ENCODE measurements at places on chromosomes 3 and 15.
A peak's percentile ranks its signal among the peaks of the same experiment; 100 is the strongest.

DNA sequence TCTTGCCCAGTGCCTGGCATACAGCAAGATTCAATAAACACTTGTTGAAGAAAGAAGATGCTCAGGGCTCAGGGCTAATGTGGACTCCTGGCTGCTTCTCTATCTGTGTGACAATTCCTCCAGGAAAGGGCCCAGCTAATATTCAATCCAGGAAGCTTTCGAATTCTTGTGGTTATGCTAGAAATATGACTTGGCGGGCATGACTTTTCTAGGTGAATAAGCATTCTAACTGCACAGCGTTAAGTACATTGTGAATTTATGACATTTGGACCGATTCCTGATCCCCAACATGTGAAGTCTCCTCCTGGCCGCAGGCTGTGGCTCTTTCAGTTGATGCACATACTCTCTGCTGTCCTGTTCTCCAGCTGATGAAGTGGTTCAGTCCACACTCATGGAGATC is 117.0 kb downstream of the IMPG2 start:
- no peak for DNase-seq

GRCh38 chr3:67357610-67358458 is 296.6 kb downstream of the SUCLG2 start:
- peak; percentile 11 for DNase-seq

DNA sequence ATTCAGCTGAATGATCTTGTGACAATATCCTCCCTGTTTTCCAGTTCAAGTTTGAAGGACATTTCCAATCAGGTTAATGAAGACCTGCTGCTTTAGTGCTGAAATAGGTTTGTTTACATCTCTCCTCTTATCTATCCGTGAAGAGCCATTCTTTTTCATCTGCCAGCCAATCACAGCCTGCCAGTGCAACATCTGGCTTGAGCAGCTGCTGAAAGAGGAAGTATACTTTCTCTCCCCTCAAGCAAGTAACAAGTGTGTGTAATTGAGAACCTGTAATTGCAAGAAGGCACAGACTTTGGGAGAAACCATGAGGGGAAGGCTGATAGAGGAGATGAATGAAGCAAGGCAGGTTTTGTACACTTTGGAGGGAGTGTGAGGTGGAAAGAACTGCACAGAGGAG is 404.3 kb downstream of the AGBL1 start:
- no peak for DNase-seq

DNA sequence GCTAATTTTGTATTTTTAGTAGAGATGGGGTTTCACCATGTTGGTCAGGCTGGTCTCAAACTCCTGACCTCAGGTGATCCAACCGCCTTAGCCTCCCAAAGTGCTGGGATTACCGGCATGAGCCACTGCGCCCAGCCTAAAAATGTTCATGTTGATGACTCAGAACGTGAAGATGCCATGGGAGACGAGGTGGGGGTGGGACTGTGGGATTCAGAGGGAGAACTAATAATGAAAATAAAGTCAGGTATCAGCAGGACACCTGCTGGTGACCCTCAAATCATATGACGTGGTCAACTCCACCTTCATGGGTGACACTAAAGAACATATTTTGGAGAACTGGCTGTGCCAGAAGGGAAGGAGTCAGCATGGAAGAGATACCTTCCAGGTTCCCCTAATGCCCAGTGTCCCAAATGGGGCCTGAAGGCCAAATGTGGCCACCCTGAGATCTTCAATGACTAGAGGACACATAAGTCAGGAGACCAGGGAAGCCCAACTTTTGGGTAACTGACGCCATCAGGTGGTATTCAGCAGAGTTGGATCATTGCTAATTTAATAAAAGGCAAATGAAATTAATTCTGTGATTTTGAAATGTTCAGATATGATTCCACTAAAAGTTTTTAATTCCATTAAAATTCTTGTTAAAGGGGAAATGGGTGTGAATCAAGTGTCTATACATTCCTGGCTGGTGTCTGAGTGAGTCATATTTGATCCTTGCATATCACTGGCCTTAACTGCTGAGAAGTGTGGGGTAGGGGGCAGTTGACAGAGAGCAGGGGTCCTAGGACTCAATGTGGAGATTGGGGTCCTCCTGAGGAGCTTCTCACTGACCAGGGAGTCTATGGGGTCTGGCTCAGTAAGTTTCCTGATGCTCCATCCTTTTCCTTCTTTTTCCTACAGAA is 88.6 kb upstream of the GSK3B start:
- peak; percentile 13 for DNase-seq

DNA sequence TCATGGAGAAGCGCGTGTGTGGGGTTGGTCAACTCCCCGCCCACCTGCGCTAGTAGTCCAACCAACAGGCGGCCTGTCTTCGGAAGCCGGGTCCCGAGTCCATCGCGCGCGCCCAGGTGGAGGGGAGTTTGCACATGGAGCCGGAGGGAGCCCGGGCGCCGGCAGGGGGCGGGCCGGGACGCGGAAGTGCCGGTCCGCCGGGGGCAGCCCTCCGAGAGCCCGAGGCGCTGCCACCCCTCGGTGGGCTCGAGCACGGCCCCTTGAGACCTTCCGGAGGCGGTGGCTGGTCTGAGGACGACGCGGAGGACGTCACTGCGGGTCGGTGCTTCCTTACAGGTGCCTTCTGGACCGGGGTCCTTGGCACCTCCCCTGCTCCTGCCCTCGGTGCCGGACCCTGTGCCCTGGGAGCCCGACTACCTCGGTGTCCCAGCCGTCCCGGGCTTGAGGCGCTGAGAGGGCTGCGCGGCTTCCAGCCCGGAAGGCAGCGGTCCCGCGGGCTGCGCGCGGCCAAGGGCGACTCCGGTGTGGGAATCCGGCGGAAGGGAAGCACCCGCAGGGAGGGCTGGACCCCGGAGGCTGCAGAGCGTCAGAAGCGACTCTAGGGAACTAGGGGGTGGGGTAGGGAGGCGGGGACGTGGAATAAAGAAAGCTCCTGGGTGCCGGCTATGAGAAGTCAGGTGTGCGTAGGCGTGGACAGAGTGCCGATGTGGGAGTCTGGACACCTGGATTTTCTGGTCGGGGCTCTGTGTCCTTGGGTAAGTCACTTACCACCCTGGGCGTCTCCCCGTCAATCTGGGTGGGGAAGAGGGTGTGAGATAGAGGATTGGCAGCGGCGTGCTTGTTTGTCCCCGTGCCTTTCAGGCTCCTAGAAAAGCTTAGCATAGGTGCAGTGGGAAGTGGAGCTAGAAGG is 212.3 kb downstream of the FGF12 start:
- peak; percentile 7 for DNase-seq

DNA sequence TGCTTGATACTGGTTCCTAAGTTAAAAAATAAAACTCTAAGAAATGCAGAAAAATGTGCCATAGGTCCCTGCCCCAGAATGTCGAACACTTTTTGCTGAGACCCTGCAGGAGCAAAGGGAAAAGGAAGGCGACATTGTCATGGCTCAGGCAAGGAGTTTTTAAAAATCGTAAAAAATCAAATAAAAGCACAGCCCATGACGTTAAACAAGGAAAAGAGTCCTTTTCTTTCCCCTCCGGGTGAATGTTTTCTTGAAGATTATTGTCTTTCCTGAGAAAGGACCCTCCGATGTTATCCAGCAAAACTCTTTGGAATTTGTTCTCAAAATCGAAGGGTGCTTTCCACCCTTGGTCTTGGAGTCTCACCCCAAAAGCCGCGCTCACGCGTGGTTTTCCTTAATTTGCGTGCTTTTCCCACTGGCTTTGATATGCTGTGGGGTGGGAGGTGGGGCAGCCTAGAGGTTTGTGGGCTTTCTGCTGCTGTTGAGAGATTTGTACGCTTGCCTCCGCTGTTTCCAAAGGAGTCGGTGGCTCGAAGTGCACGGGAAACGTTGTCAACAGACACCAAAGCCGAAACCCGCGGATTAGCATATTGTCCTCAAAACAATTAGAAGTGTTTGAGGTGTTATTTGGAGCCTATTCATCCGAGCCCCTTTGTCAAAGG is 2.9 kb downstream of the SOX14 start:
- DNase-seq: no peak

DNA sequence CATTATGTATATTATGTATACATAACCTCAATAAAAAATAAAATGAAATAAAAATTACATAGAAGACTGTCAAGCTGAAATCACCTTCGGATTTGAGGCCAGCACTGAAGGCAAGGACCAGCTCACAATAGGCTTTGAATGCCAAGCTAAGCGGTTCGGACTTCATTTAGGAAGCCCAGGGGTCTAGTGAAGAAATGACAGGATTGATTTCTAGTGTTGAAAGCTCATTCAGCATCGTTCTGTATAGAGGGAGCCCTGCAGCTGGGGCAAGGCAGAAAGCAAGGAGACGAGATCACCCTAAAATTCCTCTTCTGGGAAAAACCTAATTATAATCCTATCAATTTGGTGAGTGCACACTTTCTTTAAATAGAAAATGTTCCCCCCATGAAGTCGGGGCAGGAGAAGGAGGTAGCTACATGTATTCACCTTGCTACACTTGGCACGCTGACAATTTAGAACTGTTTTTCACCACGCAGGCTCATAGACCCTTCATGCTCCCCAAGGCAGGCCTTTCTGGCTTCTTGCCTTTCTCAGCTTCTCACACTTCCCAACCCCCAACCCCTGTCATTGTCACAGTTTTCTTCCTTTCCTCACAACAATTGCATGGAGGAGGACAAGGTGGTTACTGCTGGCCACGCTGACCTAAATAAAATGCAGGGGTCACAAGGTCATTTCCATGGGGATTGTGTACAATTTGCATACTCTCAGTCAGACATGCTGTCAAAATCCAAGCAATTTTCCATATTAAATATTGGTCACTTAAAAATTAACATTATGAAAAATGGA is 44.4 kb upstream of the SSR3 start:
- DNase-seq: no peak

DNA sequence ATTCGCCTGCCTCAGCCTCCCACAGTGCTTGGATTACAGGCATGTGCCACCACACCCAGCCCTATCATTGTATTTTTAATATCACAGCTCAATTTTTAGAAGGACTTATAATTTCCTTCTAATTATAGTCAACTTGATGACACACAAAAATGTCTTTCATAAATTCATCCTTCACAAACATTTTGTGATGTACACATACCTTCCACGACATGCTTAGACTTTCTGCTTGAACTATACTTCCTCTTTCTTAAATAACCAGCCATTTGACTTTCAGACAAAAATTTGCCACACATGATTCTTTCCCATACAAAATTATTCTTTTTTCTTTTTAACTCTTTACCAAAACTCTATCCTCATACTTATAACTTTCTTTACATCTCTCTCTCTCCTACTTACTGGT is 48.4 kb upstream of the CCK start:
- DNase-seq: no peak

- DNase-seq: no peak
Observed at GRCh38 chr3:72081471-72082185, 296.7 kb upstream of the PROK2 start.

GRCh38 chr15:45136378-45136764 is 6.6 kb downstream of the DUOX1 start:
- no peak for DNase-seq

DNA sequence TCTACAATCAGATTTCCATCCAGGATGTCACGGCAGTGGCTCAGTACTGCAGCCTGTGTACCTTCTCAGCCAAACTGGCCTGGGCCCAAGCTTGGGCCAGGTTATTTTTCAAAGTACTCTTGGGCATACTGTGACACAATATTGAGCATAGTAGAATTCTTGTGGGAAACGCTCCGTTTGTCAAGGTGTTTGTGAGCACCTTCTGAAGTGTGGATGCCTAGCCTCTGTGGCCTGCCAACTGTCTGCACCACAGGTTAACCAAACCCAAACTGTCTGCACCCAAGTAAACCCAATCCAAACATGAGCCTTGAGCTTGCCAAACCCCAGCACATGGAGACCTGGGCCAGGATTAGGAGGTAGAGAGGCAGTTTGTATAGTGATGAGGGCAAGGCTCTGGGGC is 25.4 kb downstream of the CTDSPL start:
- no peak for DNase-seq

- peak; percentile 7 for DNase-seq
Observed at GRCh38 chr15:58839485-58839884, 68.4 kb downstream of the MINDY2 start.

DNA sequence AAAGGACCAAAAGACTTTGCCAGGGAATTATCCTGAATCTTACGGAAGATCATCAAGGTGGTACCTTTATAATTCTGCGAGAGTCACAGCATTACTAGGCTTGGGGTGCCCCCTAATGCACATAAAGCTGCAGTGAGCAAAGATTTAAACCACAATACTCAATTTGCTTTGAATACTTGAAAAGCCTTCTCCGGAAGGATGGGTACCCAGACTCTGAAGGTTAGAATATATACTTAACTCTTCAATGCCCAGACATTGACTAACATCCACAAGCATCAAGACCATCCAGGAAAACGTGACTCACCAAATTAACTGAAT is 117.8 kb upstream of the KCNH8 start:
- no peak for DNase-seq

DNA sequence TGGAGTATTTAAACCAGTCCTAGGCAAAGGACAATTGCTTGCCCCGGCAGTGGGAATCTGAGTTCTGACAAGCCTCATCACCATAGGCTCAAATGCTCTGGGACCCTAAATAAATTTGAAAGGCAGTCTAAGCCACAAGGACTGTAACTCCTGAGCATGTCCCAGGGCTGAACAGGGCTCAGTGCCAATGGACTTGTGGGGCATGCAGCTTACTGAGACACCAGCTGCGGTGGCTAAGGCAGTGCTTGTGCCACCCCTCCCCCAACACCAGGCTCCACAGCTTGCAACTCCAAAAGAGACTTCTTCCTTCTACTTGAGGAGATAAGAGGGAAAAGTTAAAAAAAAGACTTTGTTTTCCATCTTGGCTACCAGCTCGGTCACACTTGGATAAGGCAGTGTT is 289.7 kb upstream of the DCBLD2 start:
- no peak for DNase-seq

GRCh38 chr15:71312731-71313460 is 197.6 kb downstream of the THSD4 start:
- no peak for DNase-seq

- no peak for DNase-seq
Observed at GRCh38 chr3:184537885-184538665, 23.5 kb upstream of the EPHB3 start.

GRCh38 chr3:150414959-150415358 is 6.9 kb downstream of the TSC22D2 start:
- DNase-seq: no peak

- no peak for DNase-seq
Observed at GRCh38 chr3:81041331-81041730, 720.1 kb downstream of the GBE1 start.

GRCh38 chr15:70495991-70496599 is 267.3 kb downstream of the UACA start:
- DNase-seq: no peak

- DNase-seq: no peak
Observed at GRCh38 chr3:51978143-51978502, 3.3 kb downstream of the ABHD14A start.

- peak; percentile 67 for DNase-seq
Observed at GRCh38 chr15:78739996-78740903, 71.0 kb downstream of the ADAMTS7 start.

DNA sequence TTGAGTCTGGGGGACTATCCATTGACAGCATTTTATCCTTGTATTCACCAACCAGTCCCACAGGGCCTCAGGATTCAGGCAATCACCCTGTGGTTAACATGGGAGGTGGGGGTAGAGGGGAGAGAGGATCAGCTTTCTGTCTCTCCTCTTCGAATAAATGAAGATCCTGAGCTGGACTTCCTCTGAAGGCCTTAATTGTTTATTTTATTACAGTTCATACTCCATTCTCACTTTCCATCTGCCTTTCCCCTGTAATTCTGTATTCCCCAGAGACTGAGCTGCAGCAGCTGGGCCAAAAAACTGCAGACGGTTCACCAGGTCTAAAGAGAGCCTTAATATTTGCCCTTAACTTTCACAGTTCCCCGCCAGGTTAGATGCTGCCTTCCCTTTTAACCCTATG is 11.9 kb downstream of the TAGLN3 start:
- no peak for DNase-seq
